Uterus (tissue), 4 donors: ENCODE measurements at places on chromosomes 2 and 18. TPM values are rescaled to one million over a fixed set of nuclear protein-coding genes. Genes with fewer than 3 reads are reported as not detected.

- no peak for DNase-seq
Observed at GRCh38 chr18:3689091-3689490, 239.1 kb downstream of the TGIF1 start.

GRCh38 chr2:236752096-236752495 is 182.5 kb downstream of the ACKR3 start:
- no peak for DNase-seq

Gene CD8B
- 1.0 TPM for total RNA-seq

Gene RAB6C
- not detected for total RNA-seq

- DNase-seq, result no peak
Observed at GRCh38 chr18:62614494-62614893, 91.7 kb downstream of the ZCCHC2 start.

DNA sequence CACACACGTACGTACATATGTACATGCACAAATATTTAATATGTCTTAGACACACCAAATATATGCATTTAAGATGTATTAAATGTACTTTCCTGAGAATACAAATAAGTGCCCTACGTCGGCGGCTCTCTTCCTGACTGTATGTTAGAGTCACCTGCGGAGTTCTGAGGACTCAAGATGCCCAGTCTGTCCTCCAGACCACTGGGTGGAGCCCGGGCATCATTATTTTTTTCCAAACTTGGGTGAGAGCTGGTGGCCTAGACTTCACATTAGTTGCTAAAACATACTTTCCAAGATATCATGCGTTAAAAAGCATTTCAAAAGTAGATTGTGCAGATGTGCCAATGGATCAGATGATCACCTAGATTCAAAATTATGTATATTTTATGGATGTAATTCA is 2.9 kb downstream of the IL18R1 start:
- no peak for DNase-seq

Gene CNDP1
- total RNA-seq, result not detected

Gene NT5C1B
- not detected for total RNA-seq

Gene PPP4R3B
- total RNA-seq, result 35.3 TPM

Gene CXCR1
- not detected for total RNA-seq

DNA sequence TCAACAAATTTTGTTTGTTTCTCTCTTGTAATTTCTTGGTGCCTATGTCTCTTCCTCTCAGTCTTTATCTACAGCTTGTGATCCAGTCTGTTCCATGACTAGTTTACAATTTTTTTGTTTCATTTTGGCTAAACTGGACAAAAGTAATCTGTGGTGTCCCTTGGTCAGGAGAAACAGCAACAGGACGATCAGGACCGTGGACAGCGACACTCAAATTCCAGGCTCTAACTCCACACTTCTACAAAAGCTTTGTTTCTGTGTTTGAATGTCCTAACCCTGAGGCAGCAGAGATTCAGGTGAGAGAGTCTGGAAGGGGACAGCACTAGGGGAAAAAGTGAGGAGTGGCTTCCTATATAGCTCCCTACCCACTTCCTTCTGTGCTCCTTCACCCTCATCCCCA is 593.3 kb upstream of the FANCL start:
- DNase-seq, result no peak

Gene INPP1
- 14.2 TPM for total RNA-seq

Gene MBOAT2
- 20.0 TPM for total RNA-seq

GRCh38 chr2:60453301-60453700 is 100.2 kb downstream of the BCL11A start:
- no peak for DNase-seq

Gene MDH1B
- total RNA-seq, result 38.2 TPM

Gene RGPD3
- not detected for total RNA-seq

Gene TRIB2
- total RNA-seq, result 48.7 TPM

Gene GNLY
- total RNA-seq, result not detected

DNA sequence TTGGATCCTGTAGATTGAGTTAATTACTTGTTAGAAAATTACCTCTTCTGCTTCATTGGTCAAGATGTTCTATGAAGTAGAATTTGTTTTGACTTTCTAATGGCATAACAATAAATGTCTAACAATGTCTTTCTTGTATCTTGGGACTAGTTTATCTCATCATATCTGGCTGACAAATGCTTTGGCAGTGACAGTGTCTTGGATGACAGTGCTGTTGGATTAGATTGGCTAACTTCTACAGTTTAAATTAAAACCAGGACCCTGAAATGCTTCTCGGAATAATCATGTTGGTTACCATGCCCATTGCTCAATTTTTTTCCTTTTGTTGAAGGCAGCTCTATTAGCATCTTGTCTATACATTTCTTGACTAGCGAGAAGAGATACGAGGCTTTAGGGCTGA is 176.9 kb downstream of the PARD3B start:
- DNase-seq, result no peak

Gene AGXT
- not detected for total RNA-seq

Gene IL1R2
- 2.9 TPM for total RNA-seq

Gene TUBA4B
- total RNA-seq, result 0.43 TPM

DNA sequence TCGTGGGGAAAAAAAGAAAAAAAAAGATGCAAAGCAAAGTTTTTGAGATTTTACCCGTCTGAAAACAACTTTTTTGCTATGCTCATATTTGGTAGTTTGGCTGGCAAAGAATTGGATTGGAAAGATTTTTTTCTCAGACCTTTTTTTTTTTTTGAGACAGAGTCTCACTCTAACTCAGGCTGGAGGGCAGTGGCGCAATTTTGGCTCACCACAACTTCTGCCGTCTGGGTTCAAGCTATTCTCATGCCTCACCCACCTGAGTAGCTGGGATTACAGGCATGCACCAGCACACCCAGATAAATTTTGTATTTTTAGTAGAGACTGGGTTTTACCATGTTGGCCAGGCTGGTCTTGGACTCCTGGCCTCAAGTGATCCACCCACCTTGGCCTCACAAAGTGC is 56.3 kb upstream of the TANC1 start:
- no peak for DNase-seq

DNA sequence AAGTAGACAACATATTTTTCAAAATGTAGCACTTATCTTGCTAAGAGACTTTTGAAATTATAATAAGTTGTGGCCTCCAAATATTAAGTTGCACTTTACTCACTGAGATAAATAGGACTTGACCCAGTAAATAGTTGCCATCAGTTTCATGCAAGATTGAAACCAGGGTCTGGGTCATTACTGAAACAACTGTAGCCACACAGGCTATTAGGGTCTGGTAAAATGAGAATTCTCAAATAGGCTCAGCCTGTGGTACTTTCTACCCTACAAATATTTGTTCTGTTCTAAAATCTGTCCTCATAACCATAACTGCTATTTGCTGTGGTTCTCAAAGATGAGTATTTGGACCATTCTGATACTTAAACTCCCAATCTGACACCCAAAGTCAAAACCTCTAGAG is 115.4 kb upstream of the STK17B start:
- DNase-seq, result no peak

Gene PDIA6
- total RNA-seq, result 91.2 TPM

- no peak for DNase-seq
Observed at GRCh38 chr18:46224181-46224775, 120.1 kb downstream of the HAUS1 start.

GRCh38 chr2:217553202-217553601 is 449.6 kb downstream of the TNS1 start:
- no peak for DNase-seq

DNA sequence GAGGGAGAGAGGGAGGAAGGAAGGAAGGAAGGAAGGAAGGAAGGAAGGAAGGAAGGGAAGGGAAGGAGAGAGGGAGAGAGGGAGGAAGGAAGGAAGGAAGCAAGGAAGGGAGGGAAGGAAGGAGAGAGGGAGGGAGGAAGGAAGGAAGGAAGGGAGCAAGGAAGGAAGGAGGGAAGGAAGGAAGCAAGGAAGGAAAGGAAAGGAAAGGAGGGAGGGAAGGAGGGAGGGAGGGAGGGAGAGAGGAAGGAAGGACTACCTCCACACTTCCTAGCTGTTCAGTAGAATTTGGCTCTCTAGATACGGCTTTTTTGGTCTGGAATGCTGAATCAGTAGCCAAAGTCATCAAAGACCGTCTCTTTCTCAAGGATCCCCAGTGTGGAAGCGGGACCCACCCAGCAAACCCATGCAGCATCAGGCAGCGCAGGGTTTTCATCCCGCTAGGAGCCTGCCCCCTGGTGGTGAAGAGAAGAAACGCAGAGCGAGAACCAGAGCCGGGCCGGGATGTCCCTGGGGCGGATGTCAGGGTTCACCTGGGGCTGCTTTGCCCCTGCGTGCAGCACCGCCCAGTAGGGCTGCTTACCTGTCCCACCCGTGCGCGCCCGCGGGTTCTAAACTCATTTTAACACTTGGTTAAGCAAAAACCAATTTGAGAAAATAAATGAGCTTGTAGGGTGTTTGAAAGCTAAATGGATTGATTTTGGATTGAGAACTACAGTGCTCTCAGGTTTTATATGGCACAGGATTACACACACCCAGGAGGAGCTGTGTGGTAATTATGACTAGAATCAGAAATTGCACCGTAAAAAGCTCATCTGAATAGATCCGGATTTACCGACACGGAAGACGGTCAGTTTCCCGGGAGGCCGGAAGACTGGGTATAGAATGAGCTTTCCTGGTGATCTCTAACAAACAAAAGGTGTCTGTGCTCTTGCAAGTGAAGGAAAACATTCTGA is 48.1 kb upstream of the ARL4C start:
- peak; percentile 31 for DNase-seq

DNA sequence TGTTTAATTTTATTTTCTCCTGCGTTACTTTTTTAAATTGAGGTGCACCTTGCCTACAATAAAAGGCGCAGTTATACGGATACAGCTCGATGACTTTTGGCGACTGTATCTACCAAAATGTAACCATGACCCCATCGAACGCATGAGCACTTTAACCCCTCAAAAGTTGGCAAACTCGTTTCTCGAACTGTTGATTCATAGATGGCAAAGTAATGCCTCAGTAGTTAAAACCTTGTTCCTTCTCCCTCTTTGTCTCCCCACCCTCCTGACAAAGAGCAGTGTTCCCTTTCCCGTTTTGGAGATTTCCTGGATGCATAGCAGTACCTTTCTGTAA is 577 bp downstream of the MOGAT1 start:
- DNase-seq, result no peak

GRCh38 chr18:12564378-12564777 is 93.5 kb downstream of the SPIRE1 start:
- DNase-seq, result no peak

GRCh38 chr2:238315031-238315595 is 5.2 kb upstream of the TRAF3IP1 start:
- DNase-seq, result no peak

Gene SLC19A3
- 4.8 TPM for total RNA-seq

GRCh38 chr18:74861154-74861553 is 263.5 kb downstream of the ZNF407 start:
- no peak for DNase-seq

Gene TTN
- total RNA-seq, result 8.4 TPM

Gene RESP18
- not detected for total RNA-seq

Gene REV1
- 90.0 TPM for total RNA-seq

- DNase-seq, result no peak
Observed at GRCh38 chr2:216539120-216539519, 40.5 kb downstream of the RPL37A start.

Gene ERICH2
- total RNA-seq, result not detected

Gene VAPA
- total RNA-seq, result 214 TPM

Gene PLEK
- 4.9 TPM for total RNA-seq

- DNase-seq, result no peak
Observed at GRCh38 chr18:74544898-74545297, 10.6 kb downstream of the CNDP1 start.

- no peak for DNase-seq
Observed at GRCh38 chr18:57234346-57234745, 87.5 kb downstream of the BOD1L2 start.

Gene FTCDNL1
- 0.29 TPM for total RNA-seq

Gene NGEF
- total RNA-seq, result 6.8 TPM
